Endothelial cell (in vitro differentiated cells): ENCODE measurements at places on chromosomes 1 and 21. TPM values are rescaled to one million over a fixed set of nuclear protein-coding genes. Genes with fewer than 3 reads are reported as not detected.

GRCh38 chr1:77288275-77288674 lies 6.5 kb downstream of the AK5 start:
- no peak for DNase-seq

GRCh38 chr21:36706951-36707762 lies 8.2 kb downstream of the SIM2 start:
- peak; percentile 42 for DNase-seq

GRCh38 chr1:53409233-53409632 lies 50.0 kb upstream of the DMRTB1 start:
- DNase-seq: no peak

- no peak for DNase-seq
Observed at GRCh38 chr1:99705385-99705784, 59.5 kb downstream of the PALMD start.

DNA sequence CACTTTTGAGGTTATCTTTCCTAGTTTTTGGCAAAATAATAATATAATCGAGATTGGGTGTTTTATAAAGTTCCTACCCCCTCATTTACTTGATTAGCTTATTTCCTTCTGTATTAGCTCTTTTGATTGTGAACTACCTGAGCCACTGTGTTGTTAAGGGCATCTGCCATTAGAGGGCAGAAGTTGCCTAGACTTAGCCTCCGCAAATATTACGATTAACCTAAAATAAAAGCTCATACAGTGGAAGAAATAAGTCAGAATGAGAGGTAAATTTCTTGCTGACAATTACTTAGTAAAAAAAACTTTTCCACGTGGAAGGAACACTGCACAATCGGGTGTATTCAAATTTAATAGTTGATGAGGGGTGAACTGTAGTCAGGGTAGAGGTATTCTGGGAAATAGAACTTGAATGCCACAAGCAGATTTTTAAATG lies 2.3 kb downstream of the H3-3A start:
- DNase-seq: peak; percentile 26

DNA sequence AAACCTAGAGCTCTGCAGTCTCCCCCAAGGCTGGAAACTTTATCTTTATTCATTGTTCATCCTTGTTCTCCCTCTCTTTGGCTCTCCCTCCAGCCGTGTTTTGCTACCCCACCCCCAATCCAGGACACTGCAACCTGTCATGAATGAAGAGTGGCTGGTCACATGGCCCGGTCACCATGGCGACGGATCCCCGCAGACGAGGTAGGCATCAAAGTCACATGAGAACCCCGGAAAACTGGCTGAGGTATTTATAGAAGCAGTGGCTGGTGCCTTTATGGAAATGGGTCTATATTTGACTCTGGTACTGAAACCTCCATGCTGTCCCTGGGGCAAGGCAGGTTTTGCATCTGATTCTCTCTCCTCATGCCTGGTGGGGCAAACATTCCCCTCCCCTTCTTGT lies 13.4 kb upstream of the SLC6A17 start:
- peak; percentile 62 for DNase-seq

DNA sequence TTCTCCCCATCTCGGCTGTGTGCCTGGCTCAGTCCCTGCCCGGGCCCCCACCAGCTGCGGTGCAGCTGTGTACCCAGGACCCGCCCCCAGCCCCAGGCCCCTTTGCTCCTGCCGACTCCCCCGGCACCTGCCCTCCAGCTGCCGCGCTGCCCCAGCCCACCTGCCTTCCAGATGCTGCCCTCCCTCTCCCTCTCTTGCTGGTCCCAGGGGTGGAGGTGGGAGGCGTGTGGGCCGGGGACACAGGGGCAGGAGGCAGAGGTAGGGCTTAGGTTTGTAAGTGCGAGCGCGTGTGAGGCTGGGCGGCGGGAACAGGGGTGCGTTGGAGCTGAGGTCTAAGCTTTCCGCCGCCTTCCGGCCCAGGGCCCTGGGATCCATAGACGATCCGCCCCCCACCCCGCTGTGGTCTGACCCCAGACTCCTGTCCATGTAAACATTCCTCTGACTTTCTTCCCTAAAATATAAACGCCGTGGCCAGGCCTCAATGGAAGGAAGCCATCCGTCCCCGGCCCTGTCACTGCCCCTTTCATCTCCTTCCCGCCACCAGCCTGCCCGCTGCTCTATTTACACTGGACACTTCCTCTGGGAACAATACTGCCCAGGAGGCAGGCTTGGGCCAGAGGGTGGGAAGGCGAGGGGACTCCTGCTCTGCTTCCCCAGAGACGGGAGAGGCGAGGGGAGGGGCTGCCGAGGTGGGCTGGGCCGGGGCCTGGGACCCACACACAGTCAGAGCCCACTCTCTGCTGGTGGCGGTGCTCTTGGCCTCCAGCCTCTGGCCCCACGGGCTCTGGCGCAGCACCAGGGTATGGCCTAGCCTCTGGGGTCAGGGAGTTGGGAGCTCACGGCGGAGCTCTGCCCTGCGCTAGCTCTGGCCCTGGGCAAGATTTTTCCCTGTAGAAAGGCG lies 128.3 kb downstream of the CASZ1 start:
- DNase-seq: peak; percentile 57

- DNase-seq: peak; percentile 64
Observed at GRCh38 chr1:177948336-177948972, 21.4 kb downstream of the SEC16B start.

DNA sequence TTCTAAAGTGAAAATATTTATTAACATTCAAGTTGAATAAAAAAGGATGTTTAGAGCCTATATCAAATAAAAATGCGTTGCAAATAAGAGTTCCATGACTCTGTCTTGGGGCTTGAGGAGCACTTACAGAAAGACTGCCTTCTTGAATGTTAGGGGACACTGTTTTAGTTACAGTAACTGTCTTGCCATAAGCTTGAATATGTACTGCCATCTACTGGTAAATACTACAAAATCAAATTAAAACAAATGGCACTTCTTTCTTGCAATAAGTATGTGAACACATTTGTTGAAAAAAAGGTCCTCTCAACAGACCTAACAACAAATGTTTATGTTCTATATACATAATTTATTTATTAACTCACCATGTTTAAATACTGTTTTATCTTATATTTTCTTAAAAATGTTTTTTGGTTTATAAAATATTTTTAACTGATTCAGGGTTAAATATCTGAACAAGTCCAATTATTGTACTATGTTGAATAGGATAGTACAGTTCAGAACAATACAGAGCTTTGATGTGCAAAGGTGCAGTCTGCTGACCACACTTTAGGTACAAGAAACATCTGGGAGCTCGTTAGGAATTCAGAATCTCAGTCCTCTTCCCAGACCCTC lies 199.5 kb downstream of the LRRIQ3 start:
- no peak for DNase-seq

DNA sequence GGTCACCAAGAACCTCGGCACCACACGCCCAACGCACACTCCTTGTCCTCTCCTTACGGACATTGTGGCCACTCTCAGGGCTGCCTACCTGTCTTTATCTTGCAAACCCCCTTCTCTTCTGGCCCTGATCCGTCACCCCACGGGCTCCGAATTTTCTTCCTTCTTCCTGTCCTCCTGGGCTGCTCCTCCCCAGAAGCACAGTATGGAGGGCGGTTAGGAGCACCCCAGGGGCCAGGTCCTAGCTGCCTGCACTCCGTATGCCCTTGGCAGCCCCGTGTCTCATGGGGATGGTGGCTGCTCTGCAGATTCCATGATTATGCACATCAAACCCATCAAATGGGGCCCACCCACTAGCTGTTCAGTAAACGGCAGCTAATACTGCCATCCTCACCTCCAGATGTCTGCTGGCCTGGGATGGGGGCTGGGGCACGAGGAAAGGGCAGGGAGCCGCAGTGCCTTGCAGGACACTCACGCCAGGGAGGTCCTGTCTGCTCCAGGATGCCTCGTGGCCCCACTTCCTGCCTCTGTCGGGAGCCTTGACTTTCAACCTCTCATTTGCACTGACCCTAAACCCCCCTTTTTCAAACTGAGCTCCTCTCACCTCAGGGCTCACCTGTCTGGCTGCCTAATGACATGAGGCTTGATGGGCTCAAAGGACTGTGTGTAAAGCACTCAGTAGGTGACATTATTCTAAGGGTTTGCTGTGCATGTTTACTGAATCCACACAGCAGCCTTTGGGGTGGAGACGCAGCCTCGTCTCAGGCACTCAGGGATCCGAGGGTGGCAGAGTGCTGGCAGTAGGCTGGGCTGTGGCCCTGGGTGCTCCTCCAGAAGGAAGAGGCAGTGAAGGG lies 4.4 kb downstream of the TTC34 start:
- no peak for DNase-seq

DNA sequence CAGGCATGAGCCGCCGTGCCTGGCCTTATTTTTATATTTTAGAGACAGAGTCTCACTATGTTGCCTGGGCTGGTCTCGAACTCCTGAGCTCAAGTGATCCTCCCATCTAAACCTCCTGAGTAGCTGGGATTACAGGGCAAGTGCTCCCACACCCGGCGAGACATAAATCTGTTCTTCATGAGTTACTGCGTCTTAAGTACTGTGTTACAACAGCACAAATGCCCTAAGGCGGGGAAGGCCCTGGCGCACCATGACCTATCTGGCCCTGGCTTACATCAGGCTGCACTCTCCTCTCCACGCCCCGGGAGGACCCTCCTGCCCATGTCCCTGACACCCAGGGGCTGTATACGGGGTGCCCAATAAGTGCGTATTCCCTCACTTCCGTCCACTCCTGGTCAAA lies 4.3 kb downstream of the GPR153 start:
- DNase-seq: no peak

DNA sequence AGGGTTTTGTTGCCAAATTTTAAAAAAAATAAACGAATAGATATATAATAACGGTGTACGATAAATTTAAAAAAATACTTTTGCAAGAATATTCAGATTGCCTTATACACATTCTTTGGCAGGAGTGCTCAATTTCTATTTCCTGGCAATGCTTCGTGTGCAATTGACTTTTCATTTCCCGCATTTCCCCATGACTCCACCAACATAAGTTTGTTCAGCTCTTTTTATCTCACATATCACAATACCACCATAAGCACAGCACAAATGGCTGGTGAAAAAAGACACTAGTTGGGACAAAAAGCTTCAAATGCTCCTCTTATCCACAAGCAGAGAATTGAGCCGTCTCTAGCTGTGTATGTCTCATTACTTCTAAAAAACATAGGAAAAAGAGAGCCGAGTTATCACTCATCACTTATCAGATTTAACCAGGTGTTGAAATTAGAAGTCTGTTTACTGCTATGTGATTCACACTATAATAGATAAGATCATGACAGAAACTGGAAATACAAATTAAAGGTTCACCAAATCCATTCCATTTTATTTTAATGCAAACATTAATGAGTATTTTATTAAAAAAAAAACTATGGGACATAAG lies 28.9 kb upstream of the RGS1 start:
- DNase-seq: no peak

- no peak for DNase-seq
Observed at GRCh38 chr21:38743772-38744529, 61.8 kb upstream of the ETS2 start.

GRCh38 chr1:18066576-18066975 lies 41.0 kb upstream of the IGSF21 start:
- no peak for DNase-seq

DNA sequence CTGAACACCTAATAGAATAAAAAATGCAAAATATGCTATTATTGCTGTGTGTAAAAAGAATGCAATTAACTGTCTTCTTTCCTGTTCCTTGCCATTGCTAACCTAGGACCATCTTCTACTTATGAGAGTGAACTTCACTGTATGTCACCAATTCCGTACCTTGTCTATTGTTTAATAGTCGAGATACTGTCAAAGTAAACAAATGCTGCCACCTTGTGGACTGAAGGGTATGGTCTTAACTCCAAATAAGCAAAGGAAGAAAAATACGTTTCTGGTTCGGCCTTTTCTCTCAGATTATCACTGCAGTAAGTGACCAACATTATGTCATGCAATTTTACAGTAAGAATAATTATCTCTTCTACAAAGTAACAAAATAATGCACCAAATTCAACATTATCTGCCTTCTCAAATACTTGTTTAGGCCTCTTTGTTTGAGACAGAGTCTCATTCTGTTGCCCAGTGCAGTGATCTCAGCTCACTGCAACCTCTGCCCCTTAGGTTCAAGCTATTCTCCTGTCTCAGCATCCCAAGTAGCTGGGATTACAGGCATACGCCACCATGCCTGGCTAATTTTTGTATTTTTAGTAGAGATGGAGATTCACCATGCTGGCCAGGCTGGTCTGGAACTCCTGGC lies 133.4 kb downstream of the COP1 start:
- DNase-seq: peak; percentile 64

- no peak for DNase-seq
Observed at GRCh38 chr1:76530953-76531352, 336.3 kb upstream of the ST6GALNAC5 start.

The HORMAD1 gene
- not detected for total RNA-seq

The FCER1A gene
- not detected for total RNA-seq

The DNAJC28 gene
- total RNA-seq: 3.3 TPM
